Calu3 (cell line): ENCODE measurements at places on chromosomes 13 and 19. TPM values are rescaled to one million over a fixed set of nuclear protein-coding genes. Genes with fewer than 3 reads are reported as not detected.

The LIM2 gene
- total RNA-seq = not detected in 2 replicates

DNA sequence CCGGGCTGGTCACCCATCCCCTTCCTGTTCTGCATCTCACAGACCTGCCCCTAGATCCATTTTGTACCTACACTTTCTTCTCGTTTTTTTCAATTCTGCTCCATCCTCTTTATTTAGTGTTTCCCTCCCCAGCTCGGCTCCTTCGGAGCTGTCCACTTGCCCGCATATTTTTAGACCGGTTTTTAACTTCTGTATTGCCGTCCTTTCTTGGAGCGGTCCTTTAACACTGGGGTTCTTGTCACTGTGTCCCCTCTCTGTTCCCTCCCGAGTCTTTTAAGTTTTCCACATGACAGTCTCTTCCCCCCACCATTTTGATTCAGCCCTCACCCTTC is 1.7 kb downstream of the ARHGAP35 start:
- DNase-seq = no peak

The TSSK6 gene
- 2.8 and 3.1 TPM in 2 replicates for total RNA-seq

The POSTN gene
- not detected in 2 replicates for total RNA-seq

DNA sequence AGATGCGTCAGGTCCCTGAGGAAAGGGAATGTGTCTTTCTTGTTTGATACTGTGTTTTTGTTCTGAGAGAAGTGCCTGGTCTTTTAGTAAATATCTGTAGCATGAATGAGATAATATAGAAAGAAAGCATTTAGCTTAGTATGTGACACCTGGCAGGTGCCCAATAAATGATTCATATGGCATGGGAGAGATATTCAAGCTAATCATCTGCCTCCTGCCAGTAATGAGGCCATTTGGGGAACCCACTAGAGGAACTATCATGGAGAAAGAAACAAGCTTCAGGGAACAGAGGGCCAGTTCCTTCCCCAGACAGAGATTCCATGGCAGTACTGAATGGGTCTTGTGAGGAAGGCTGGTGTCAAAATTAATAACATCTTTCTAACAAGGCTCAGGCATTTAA is 603.9 kb downstream of the DCT start:
- no peak for DNase-seq

The ZNF599 gene
- total RNA-seq = 4.9 and 6.2 TPM in 2 replicates

- DNase-seq = no peak
Observed at GRCh38 chr19:13045812-13046211, 50.5 kb downstream of the NFIX start.

The GRIN3B gene
- not detected in 2 replicates for total RNA-seq

The CEACAM4 gene
- total RNA-seq = not detected in 2 replicates

DNA sequence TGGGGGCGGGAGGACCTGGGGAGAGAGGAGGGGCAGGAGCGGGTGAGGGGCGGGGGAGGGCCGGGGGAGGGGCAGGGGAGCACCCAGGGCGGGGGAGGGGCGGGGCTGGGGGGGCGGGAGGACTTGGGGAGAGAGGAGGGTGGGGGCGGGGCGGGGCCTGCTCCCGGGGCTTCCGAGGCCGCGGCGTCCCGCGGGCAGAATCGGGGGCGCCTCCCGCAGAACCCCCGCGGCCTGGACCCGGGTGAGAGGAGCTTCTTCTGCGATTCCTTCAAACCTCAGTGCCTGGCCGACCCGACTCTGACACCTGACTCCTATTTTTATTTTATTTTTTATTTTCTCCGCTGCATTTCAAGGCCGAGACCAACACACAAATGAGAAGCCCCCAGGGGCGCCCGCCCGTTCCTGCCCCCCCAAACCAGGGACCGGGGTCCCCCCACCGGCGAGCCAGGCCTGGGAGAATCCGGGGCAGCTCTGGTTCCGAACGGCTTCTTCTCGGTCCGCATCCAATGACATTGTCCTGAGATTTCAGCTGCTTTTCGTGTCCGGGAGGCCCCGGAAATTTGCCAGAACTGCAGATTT is 470 bp upstream of the GRTP1 start:
- DNase-seq = no peak

GRCh38 chr13:33053397-33054066 is 37.3 kb downstream of the KL start:
- no peak for DNase-seq

The NPAS1 gene
- total RNA-seq = 1.2 and 2.9 TPM in 2 replicates

GRCh38 chr19:10797541-10798256 is 38.3 kb downstream of the TMED1 start:
- DNase-seq = no peak

The TEX29 gene
- total RNA-seq = not detected in 2 replicates

The KHSRP gene
- 297 and 307 TPM in 2 replicates for total RNA-seq

- no peak for DNase-seq
Observed at GRCh38 chr19:38944981-38945506, 14.3 kb downstream of the MRPS12 start.

- DNase-seq = no peak
Observed at GRCh38 chr19:53892981-53893325, 11.0 kb downstream of the PRKCG start.
